Activated CD8-positive, alpha-beta T cell treated with anti-CD3 and anti-CD28 coated beads for 36 hours (primary cell): ENCODE measurements at places on chromosomes 12 and 14. TPM values are rescaled to one million over a fixed set of nuclear protein-coding genes. Genes with fewer than 3 reads are reported as not detected.

Gene GYS2
- not detected for total RNA-seq

Gene STYK1
- total RNA-seq, result 0.70 TPM

GRCh38 chr14:39426605-39427004 is 5.6 kb downstream of the FBXO33 start:
- no peak for DNase-seq

- no peak for DNase-seq
Observed at GRCh38 chr12:27221625-27222387, 22.3 kb upstream of the STK38L start.

DNA sequence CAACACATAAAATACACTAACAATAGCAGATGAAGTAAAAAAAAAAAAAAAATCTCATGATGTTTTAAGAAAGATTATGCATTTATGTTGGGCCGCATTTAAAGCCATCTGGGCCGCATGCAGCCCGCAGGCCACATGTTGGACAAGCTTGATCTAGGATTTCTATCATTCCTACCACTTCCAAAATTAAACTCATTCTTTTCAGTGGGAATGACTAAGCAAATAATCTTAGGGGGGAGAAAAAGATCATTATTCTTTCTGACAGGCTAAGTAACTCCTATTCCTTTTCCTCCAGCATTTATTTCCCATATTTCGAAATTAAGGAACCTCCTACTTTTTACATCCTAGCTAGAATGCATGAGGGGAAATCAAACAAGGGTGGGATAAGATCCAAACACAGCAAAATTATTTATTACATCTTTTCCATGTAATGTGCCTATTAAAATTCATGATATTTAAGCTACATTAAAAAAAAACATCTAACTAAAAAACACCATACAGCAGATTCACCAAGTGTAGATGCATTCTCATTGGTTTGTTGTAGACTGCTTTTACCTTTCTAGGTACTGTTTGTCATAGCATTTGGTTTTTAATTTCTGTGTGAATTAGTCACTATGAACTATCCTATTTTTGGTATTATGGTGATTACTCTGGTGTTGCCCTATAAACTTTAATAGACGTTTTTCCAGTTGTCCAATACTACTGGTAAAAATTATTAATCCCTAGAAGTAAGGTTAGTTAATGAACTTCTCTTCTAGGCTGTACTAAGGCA is 76.1 kb downstream of the RASSF8 start:
- no peak for DNase-seq

GRCh38 chr12:120596901-120597300 is 15.7 kb upstream of the POP5 start:
- DNase-seq, result no peak

DNA sequence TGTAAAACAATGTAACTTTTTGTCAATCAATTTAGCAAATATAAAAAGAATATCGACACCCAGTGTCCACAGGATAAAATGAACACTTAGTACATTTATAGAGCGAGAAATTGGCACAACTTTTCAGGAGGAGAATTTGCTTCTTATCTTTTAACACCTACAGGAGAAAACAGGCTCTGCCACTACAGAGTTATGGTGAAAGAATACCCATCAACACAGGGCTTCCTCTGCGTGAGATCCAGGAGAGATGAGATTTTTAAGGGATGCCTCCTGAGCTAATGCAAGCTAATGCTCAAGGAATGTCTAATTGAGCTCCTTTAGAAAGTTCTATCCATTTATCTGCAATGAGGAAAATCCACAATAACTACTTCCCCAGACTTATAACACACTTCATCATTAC is 7.8 kb downstream of the TBPL2 start:
- no peak for DNase-seq

- DNase-seq, result no peak
Observed at GRCh38 chr12:101165319-101165718, 44.7 kb downstream of the SLC5A8 start.

DNA sequence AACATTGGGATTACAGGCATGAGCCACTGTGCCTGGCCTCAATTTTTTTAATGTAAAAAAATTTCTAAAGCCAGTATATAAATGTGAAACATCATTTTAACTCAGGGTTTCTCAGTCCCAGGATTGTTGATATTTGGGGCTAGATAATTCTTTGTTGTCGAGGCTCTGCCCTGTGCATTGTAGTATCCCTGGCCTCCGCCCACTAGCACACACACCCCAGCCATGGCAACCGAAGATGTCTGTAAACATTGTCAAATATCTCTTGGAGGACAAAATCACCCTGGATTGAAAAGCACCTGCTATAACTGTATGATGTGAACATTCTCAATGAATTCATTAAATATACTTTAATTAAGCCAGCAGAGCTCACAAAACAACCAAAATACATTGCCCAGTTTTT is 8.4 kb upstream of the CIT start:
- DNase-seq, result no peak

- DNase-seq, result no peak
Observed at GRCh38 chr14:68522510-68523325, 270.1 kb downstream of the ZFP36L1 start.

DNA sequence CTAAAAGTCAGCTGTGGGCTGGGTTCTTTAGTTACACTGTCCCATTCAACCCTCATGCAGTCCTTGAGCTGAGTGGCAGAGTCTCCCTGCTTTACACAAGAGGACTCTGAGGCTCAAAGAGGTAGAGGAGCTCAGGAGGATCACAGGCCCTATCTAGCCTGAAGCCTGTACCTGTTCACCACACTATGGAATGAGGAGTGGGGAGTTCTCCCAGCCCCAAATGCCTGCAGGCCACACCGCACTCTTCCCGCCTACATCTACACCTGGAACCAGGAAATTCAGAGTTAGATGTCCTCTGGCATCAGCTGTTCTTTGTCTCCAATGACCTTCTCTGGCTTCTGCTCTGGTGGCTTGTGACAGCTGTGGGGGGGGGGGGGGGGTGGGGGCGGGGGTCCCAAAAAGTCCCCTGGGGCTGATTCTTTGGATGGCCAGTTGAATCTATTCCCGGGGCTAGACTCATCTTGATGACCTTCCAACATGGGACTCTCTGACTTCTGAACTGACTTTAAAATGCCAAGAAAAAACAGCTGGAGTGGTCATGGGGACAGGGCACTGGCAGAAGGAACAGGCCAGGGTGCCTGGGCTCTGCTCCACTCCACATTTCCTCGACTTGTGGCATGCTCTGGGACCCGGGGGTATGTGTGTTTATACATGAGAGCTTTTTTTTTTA is 30.6 kb downstream of the RIN3 start:
- no peak for DNase-seq

- DNase-seq, result no peak
Observed at GRCh38 chr12:123471374-123472068, 13.6 kb downstream of the SNRNP35 start.
